H7 (cell line): ENCODE measurements at places on chromosomes 1 and 21. TPM values are rescaled to one million over a fixed set of nuclear protein-coding genes. Genes with fewer than 3 reads are reported as not detected.

DNA sequence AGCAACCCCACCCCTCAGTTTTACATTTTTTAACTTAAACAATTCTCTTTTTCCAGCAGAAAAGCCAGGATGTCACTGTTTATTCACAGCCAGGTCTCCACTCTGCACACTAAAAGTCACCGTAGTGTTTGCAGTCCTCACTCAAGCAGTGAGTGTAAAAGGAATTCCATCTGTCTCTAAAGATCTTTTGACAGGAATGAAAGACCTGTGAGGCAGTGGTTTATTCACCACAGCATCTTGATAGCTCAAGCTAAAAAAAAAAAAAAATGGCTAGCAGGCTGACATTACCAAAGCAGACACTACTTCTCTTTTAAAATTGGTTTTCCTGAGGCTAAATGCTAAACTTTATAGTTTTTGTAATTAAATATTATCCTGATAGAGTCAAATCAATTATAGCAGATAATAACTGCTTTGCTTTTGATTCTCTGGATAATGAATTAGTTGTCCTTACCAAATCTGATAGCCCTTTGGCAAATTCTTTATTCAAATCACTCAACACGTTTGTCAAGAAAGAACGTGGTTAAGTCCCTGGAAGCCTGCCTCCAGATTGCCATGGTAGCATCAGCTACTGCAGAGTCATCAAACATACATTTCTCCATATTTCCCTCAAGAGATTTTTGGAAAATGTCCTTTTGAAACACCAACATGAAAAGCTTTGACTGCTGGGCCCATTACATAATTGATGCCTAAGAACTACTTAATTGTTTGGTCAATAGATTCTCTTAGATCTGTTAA is 22.2 kb upstream of the SLC5A9 start:
- DNase-seq, result no peak

Gene GJC2
- total RNA-seq, result 1.7 TPM in 2 replicates

- DNase-seq, result no peak
These were observed 145.0 kb downstream of the TRABD2B start for GRCh38 chr1:47852006-47852718.

DNA sequence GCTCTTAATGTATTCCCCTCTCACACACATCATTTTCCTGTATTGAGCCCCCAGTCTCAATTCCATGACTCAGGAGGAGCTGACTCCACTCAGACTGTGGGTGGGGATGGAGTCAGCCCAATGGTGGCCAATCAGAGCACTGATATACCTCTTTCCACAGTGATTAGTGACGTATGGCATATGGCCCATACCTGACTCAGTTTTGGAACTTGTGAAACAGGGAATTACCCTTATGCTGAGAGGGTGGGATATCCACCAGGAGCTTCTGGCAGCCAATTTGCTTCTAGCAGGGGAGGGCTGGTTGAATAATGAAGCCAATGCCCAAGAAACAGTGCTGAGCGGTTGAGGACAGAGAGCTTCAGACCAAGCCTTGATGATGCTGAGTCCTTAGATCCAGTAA is 86.4 kb upstream of the SPATA6 start:
- DNase-seq, result no peak

DNA sequence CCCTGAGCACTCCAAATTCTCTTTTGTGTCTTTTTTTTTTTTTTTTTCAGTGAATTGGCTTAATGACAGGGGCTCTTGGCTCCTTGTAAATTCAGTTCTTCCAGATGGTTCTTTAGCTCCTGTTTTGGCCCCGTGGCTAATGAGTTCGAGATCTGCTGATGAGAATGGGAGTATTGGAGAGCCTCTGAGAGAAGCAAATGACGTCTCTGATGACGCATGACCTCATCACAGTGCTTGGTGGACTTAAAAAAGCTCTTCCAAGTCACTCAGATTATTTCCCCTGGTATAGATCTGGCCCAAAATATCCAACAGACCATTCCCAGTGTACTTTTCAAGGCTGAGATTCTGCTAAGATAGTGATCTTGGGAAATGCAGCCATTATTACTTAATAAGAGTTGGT is 159.5 kb downstream of the MIS18A start:
- DNase-seq, result no peak

GRCh38 chr1:207004931-207005830 is 27.4 kb downstream of the C1orf116 start:
- DNase-seq, result peak; percentile 72

Gene OR2T35
- not detected in 2 replicates for total RNA-seq

- no peak for DNase-seq
These were observed 27.1 kb downstream of the PARK7 start for GRCh38 chr1:7988576-7988975.

Gene C1orf141
- not detected in 2 replicates for total RNA-seq

GRCh38 chr1:99674115-99675064 is 28.5 kb downstream of the PALMD start:
- no peak for DNase-seq

GRCh38 chr1:214727274-214727673 is 124.3 kb downstream of the CENPF start:
- no peak for DNase-seq

DNA sequence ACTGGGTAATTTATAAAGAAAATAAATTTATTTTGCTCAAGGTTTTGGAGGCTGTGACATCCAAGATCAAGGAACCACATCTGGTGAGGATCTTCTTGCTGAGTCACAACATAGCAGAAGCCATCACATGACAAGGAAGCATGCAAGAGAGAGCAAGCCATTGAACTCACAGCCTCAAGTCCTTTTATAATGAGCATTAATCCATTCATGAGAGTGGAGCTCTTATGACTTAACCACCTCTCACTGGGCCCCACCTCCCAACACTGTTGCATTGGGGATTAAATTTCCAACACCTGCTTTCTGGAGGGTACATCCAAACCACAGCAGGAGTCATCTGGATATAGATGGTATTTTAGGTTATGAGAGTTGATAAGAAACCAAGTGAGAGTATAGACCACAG is 20.6 kb upstream of the EGLN1 start:
- DNase-seq, result no peak

GRCh38 chr1:101506541-101507164 is 269.8 kb downstream of the S1PR1 start:
- peak; percentile 2 for DNase-seq

DNA sequence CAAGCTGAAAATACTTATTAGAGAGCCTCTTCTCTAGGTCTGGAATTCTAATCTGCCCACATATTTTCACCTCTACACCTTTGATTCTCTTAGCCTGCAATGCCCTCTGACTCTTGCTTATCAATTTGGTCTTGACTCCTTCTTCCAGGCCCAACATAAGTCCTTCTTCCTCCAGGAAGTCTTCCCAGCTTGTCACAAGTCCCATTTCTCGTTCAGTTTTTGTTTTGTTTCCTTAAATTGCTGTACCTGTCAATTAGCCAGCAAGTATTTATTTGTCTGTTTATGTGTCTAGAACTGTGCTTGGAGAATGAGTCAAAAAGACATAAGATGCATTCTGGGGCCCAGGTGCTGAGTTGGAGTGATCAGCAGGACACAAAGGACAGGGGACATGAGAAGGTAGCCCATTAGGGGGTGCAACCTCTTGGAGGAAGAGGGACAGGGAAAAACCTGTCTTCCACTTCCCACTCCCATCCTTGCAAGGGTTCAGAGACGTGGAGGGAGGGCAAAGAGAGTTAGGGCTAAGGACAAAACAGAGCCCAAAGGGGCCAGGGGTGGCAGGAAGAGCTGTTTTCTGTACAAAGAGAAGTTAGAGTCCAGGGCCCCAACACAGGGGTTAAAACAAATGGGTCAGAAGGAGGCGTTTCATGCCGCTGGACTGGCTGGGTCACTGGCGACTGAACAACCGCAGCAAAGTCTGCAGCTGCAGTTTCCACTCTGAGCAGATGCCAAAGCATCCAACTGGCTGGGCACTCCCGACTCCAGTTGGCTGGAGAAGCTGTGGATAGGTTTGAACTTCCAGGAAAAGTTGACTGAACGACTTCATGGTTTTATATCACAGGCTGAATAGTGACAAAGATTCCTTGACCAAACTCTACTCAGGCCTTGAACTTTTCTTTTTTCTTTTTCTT is 10.7 kb upstream of the CNR2 start:
- no peak for DNase-seq

DNA sequence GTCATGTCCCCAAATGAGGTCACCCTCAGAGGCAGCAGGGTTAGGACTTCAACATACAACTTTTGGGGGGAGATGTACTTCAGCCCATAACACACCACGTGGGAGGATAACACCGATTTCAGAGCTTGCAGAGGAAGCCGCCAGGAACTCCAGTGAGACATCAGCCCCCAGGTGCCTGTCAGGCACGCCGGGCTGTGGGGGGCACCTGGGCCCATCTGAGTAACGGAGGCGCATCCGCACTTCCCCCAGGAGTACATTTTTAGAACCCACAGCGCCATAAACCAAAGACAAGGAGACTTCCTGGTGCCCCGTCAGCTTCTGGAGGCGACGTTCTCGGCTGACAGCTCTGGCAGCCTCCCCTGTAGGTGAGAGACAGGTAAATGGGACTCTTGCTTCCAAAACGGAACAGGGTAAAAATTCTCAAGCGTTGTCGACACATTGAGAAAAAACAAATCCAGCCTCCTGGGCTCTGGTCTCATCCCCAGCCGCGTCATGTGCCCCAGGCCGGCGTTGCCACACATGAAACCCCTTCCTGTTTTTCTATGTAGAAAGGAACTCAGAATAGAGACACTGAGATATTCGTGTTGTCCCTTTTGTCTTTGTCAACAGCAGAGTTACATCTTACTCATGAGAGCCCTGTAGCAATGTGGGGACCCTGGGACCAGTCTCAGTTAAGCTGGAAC is 93.3 kb downstream of the PDE9A start:
- peak; percentile 47 for DNase-seq

- DNase-seq, result no peak
These were observed 1.3 kb upstream of the GNB1 start for GRCh38 chr1:1892079-1892762.
